Effector memory CD4-positive, alpha-beta T cell (primary cell): ENCODE measurements at places on chromosomes 1 and 21.

DNA sequence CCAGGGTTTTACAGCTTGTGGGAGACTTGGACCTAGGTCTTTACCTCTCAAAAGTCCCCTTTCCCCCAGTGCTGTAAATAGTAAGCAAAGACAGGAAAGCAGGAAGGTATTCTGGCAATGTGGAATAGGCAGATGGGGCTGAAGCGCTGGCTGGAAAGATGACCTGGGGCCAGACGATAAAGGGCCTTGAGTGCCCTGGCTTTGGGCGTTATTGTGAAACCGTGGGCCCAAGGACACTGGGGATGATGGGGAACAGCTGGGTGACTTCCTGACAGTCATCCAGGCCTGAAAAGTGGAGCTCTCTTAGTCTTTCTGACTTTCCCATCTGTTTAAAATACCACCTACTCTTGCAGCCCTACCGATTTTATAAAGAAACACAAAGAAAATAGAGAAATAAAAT, 16.3 kb downstream of the URB2 start:
- DNase-seq = no peak
- H3K36me3 ChIP-seq = peaks cover 45% of the 10 kb centered on the region
- H3K4me1 ChIP-seq = no peaks in the 10 kb centered on the region

DNA sequence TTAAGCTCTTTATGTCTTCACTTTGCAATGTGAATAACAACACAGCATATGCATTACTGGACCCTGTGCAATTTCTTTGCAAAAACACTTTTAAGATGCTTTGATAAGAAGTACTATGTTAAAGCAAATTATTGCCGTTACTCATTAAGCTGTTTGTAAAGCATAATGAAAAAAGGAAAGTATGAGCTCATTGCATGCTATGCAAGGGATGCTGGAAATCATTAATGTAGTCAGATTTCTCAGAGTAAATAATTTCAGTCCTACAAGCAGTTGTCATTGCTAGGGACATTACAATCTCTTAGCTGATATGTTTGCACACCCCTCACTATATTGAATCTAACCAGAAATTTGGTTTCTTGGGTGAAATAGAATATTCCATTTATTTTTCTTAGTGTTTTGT, 982.5 kb upstream of the ADGRL2 start:
- no peaks in the 10 kb centered on the region for H3K36me3 ChIP-seq
- H3K27me3 ChIP-seq = no peaks in the 10 kb centered on the region
- H3K4me3 ChIP-seq = no peak overlapping the region
- no peak for DNase-seq
- H3K4me1 ChIP-seq = no peaks in the 10 kb centered on the region
- H3K27ac ChIP-seq = no peak overlapping the region

DNA sequence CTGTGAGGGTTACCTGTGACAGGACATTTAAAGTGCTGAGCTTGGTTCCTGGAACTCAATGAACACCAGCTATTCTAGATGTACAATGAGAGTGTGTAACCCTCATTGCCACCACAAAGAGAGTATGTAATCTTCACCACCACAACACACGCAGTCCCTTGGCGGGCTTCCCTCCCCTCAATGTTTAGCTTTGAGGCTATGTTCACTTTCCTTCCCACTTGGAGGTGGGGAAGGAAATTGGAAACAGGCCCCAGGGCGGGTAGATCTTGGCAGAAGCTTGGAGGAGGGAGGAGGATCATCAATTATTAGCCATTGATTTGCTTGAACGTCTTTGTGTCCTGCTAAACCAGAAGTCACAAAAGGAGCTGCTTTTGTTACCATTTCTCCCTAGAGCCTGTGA, 8.3 kb upstream of the COL16A1 start:
- H3K27me3 ChIP-seq = peaks cover 20% of the 10 kb centered on the region
- H3K4me1 ChIP-seq = peaks cover 18% of the 10 kb centered on the region
- no peak overlapping the region for H3K4me3 ChIP-seq
- H3K36me3 ChIP-seq = no peaks in the 10 kb centered on the region
- no peak for DNase-seq

GRCh38 chr1:28507646-28508434, 2.0 kb downstream of the RCC1 start:
- H3K4me3 ChIP-seq = peak overlapping the region; percentile 79
- no peaks in the 10 kb centered on the region for H3K27me3 ChIP-seq

DNA sequence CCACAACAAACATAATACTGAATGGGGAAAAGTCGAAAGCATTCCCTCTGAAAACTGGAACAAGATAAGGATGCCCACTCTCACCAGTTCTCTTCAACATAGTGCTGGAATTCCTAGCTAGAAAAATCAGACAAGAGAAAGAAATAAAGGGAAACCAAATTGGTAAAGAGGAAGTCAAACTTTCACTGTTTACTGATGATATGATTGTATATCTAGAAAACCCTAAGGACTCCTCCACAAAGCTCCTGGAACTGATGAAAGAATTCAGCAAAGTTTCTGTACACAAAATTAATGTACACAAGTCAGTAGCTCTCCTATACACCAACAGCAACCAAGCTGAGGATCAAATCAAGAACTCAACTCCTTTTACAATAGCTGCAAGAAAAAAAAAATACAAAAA, 6.9 kb upstream of the F13B start:
- DNase-seq = no peak
- no peaks in the 10 kb centered on the region for H3K36me3 ChIP-seq
- no peak overlapping the region for H3K4me3 ChIP-seq

DNA sequence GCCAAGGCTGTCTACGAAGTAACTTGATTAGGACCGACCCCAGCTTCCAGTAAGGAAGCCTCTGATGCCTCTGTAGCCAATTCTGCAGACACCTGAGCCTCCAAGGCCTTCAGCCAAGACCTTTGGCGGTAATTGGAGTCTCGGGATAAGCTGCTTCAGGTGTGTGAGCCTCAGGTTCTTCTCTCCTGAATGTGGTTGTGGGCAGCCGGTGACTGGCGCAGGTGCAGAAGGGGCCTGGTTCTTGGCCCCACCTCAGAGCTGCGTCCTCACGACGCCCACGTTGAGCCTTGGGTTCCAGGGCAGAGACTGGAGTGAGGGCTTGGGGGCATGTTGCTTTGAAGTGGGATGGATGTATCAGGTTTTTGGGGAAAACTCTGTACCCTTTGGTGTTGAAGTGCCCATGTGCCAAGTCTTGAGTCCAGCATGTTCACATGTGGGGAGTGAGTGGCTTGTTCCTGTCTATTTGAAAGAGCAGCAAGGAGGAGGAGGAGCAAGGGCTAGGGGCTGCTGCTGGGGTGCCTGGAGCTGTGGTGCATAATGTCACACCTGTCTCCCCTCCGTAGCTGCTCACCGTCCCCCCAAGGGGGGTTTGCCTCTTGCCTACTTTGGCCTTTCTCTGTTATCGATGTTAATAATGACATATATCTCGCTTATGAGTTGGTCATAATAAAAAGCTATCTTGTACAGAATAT, 1.4 kb downstream of the PSEN2 start:
- H3K27ac ChIP-seq = no peak overlapping the region
- H3K27me3 ChIP-seq = no peaks in the 10 kb centered on the region
- H3K4me3 ChIP-seq = no peak overlapping the region
- no peak for DNase-seq
- no peaks in the 10 kb centered on the region for H3K36me3 ChIP-seq

GRCh38 chr1:102593276-102593675, 515.0 kb downstream of the COL11A1 start:
- H3K27me3 ChIP-seq = no peaks in the 10 kb centered on the region
- H3K27ac ChIP-seq = no peak overlapping the region
- H3K4me3 ChIP-seq = no peak overlapping the region
- no peaks in the 10 kb centered on the region for H3K36me3 ChIP-seq

DNA sequence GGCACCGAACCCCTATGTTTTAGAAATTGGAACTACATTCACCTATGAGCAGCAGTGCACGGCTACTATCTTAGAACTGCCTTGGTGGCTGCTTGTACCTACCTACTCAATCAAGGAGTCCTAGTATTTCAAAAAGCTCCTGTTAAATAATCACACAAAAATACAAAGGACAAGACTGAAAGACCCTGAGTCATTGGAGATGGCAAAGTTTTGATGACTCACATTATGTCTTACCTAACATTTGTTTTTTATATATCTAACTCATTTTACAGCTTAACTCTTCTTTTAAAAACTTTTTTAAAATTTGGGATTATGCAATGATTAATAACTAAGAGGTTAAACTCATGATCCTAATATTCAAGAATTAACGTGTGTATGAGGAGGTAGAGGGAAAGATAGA, 1206.0 kb upstream of the TMPRSS15 start:
- H3K4me3 ChIP-seq = no peak overlapping the region
- H3K4me1 ChIP-seq = no peaks in the 10 kb centered on the region
- no peak for DNase-seq
- no peaks in the 10 kb centered on the region for H3K36me3 ChIP-seq

GRCh38 chr1:15323351-15323988, 76.4 kb downstream of the FHAD1 start:
- peak; percentile 56 for DNase-seq
- no peaks in the 10 kb centered on the region for H3K27me3 ChIP-seq
- H3K4me3 ChIP-seq = no peak overlapping the region
- H3K36me3 ChIP-seq = no peaks in the 10 kb centered on the region
- no peak overlapping the region for H3K27ac ChIP-seq
- H3K4me1 ChIP-seq = no peaks in the 10 kb centered on the region

- peaks cover 22% of the 10 kb centered on the region for H3K27me3 ChIP-seq
- H3K27ac ChIP-seq = no peak overlapping the region
- no peaks in the 10 kb centered on the region for H3K36me3 ChIP-seq
- H3K4me3 ChIP-seq = no peak overlapping the region
- no peaks in the 10 kb centered on the region for H3K4me1 ChIP-seq
Observed at GRCh38 chr21:37917612-37918011, 1.4 kb upstream of the KCNJ6 start.

GRCh38 chr1:4565166-4565565, 89.2 kb upstream of the AJAP1 start:
- no peak for DNase-seq
- no peak overlapping the region for H3K27ac ChIP-seq
- H3K4me3 ChIP-seq = no peak overlapping the region
- no peaks in the 10 kb centered on the region for H3K36me3 ChIP-seq
- H3K4me1 ChIP-seq = no peaks in the 10 kb centered on the region

DNA sequence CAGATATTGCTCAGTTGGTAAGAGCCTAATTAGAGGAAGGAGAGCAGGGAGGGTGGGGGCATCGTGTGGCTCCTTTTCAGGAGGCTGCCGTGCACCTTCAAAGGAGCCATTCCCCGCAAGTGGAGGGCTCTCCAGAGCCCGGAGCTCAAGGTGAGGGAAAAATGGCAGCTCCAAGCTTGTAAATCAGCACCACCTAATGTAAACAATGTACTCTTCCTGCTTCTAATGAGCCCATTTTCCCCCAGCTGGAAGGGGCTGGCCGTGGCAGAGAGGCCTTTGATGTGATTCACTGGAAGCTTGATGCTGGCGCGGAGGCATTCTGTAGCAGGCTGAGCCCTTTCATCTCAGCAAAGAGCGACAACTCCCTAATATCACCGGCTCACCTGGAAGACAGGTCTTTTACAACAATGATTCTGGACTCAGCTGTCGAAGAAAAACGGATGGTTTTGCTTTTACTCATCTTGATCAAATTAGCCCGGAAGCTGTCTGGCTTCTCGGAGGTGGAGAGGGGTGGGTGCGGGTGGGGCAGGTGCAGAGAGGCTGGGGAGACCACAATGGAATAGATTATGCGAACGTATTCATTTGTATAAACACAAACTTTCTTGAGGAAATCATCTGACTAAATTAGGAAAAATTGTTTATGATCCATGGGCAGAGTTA, 112.5 kb downstream of the RRAGC start:
- no peak for DNase-seq
- H3K4me3 ChIP-seq = no peak overlapping the region
- no peak overlapping the region for H3K27ac ChIP-seq
- no peaks in the 10 kb centered on the region for H3K4me1 ChIP-seq

- H3K4me1 ChIP-seq = no peaks in the 10 kb centered on the region
- H3K27ac ChIP-seq = no peak overlapping the region
- no peak overlapping the region for H3K4me3 ChIP-seq
Observed at GRCh38 chr1:113821916-113822315, 9.6 kb upstream of the RSBN1 start.

GRCh38 chr1:24931468-24932231, 1.6 kb upstream of the RUNX3 start:
- H3K36me3 ChIP-seq = peaks cover 12% of the 10 kb centered on the region
- H3K4me3 ChIP-seq = no peak overlapping the region
- no peak overlapping the region for H3K27ac ChIP-seq
- peaks cover 32% of the 10 kb centered on the region for H3K4me1 ChIP-seq

DNA sequence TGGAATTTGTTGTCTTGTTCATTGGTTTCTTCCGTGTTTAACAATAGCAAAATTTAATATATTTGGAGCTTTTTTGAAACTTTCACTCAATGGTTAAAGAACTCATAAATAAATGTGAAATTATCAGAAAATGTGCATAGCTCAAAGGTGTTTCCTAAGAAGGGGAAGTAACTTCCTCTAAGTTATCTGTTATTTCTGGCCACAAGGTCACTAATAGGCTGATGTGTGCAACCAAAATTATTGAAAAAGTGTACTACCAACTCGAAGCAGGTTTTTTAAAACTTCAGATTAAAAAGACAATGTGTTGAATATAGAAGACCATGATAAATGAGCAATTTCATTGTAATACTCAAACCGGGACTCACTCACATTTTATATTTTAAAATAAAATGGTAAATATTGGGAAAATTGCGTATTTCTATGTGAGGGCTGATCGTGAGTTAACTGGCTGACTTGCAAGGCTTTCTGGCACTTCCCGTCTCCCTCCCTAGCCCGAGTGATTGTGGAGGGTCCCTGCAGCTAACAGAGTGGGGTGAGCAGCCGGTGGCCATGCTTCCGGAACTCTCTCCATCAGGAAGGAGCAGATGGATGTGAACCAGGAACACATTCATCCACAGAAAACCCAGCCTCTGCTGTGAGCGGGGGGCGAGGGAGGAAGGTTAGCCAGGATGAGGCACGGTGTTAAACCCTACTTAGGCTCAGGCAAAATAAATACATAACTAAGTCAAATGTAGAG, 96.9 kb downstream of the ERG start:
- no peak for DNase-seq
- H3K36me3 ChIP-seq = no peaks in the 10 kb centered on the region
- H3K27me3 ChIP-seq = no peaks in the 10 kb centered on the region
- H3K4me1 ChIP-seq = no peaks in the 10 kb centered on the region
- no peak overlapping the region for H3K4me3 ChIP-seq
